ENCODE measurements at places on chromosomes 12 and 14.
A peak's percentile ranks its signal among the peaks of the same experiment; 100 is the strongest.

DNA sequence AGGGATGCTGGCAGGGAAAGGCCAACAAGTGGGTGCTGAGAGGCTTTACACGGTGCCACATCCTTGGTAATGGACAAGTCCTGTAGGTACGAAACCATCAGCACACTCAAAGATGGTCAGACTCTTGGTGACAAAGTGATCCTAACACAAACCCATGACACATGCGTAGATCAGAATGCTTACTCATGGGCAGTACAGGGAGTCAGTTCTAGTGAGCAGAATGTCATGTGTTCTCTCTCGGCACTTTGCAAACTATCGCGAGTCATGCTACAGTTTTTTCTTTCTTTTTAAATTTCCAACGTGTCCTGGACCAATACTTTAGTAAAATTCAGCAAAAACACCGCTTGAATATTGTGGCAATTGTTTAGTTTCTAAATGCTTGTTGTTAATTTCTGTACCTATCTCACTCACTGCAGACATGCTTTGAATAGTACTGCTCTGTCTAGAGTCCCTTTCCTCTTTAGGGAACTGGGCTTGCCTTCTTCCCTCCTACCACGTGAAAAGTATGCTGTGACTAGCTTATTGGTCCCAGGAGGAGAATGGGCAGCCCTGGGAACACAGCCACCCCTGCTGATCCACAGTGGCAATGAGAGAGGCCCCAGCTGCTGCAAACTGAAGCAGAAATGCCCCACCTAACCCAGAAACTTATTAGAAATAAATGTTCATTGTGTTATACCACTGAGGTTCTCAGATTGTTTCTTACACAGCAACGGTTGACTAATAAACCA is 62.4 kb downstream of the UBR7 start:
- peak; percentile 70 for DNase-seq

GRCh38 chr14:98599082-98599481 is 672.9 kb downstream of the BCL11B start:
- no peak for DNase-seq

- peak; percentile 36 for DNase-seq
Measured at GRCh38 chr12:25500651-25501050, 52.4 kb downstream of the LMNTD1 start.

- DNase-seq: no peak
Measured at GRCh38 chr12:1869145-1869544, 48.8 kb downstream of the LRTM2 start.
